ENCODE measurements at places on chromosomes 5 and 9.

DNA sequence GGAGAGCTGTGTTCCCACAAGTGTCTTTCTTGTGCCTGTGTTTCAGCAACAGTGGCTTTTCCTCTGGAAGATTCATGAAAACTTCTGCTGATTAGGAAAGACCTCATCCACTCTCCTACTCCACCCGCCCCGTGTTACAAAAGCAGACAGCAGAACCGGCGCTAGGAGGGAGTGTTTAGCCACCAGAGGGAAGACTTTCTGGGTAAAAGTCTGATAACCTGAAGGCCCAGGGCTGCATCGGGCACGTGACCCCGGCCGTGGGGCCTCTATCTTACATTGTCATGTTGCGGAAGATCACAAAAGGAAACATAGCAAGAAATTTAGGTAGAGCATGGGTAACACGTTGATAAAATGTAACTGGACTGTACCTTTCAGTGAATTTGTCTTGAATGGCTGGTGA, 32.0 kb upstream of the DMRT2 start:
- no peak for DNase-seq

DNA sequence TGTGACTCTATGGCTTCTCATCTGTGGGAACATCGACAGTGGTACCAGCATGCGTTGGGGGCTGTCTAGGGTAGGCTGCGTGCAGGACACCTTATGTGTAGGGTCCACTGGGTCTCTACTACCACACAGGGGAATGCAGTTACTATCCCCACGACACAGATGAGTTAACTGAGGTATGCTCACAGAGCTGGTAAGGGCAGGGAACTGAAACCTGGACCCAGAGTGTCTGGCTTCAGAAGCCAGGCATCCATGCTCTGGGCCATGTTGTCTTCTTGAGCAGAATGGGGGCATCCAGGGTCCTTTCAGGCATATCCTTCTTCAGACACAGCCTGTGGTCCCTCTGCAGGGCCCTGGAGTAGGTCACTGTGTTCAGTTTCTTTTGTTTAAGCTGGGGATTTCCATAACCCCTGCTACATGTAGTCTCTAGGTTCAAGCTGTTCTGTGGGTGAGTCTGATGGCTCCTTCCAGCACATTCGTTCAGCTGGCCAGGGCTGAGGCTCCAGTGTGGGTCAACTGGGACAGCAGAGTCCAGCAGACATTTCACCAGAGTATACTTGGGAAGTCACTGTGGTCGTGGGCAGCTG, 148.8 kb downstream of the GADD45G start:
- DNase-seq: no peak

- DNase-seq: no peak
These were observed 10.9 kb downstream of the AQP3 start for GRCh38 chr9:33436445-33436844.

- DNase-seq: peak; percentile 57
These were observed 209.3 kb downstream of the DAB2IP start for GRCh38 chr9:121860744-121861143.

DNA sequence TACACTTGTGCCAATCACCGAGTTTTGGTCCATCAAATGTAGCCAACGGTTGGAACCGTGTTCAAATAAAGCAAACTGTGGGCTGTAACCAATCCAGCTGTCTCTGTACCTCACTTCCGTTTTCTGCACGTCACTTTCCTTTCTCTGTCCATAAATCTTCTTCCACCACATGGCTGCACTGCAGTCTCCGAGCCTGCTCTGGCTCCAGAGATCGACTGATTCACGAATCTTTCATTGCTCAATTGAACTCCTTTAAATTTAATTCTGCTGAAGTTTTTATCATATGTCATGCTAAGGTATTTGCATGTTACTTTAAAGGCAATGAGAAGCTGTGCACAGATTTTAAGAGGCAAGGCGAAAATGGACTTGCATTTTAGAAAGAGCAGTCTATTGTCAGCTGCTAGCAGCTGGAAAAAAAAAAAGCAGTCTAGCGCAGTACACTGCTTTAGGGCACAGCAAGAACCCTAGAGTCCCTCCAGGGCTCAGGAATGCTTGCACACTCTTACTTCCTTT, 13.2 kb downstream of the TTC39B start:
- no peak for DNase-seq

DNA sequence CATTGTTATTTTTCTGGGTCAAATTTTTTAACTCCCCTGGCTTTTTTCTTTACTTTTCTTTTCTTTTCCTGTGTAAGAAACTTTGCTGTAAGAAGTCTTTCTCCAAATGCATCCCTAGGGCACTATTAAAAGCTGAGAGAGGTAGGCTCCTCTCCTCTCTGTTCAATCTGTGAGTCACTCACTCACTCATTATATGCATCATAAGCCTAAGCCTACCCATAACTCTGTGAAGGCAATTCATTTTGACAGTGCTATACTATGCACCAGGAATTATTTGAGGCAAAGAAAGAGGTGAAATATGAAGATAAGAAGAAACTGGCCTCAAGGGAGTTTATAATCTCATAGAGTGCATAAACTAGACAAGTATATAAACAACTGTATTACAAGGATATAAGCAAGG, 67.9 kb upstream of the PRR16 start:
- DNase-seq: no peak

- no peak for DNase-seq
These were observed 58.8 kb upstream of the RNF130 start for GRCh38 chr5:180130291-180130869.

DNA sequence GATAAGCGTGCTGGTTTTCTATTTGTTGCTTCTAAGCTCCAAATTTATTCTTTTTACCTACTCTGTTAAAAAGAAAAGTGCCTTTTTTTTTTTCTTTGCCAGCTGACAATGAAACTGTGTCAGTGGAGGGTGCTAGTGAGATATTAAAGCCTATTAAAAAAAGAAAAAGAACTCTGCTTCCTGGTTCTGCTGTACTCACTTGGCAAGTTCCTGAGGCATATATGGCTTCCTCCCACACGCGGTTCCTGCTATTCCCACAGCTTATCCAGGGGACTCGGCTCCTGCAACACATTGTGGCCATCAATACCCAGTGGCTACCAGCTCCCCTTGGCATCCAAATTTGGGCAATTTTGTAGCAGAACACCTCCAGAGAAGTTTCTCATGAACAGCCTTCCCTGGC, 1977.7 kb upstream of the CDH9 start:
- no peak for DNase-seq
